ENCODE measurements at places on chromosomes 16 and 17.
A peak's percentile ranks its signal among the peaks of the same experiment; 100 is the strongest.

- DNase-seq = peak; percentile 71
Measured at GRCh38 chr16:14310519-14310991, 239.4 kb downstream of the MRTFB start.

DNA sequence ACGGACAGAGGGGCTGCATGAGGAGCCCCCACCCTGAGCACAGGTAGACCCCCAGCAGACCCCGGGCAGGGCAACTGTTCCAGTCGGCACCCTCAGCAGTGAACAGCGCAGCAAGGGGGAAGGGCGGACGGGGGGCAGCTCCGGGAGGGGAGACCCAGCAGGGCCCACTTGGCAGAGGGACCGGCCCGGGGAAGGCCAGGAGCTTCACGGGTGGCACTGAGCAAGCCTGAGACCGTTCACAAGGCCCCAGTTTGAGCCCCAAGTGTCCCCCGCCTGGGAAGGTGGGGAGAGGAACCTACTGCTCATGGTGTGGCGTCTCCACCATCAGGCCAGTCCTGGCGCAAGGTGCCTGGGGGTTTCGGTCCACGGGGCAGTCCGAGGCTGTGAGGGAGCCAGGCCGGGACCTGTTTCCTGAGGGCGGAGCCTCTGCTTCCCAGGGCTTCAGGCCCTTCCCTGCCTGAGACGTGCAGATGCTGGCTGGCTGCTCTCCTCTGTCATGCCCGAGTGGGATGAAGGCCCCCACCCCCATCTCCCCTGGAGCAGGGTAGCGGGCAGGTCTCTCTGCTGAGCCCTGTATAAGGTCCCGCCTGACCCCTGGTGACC lies 54.4 kb upstream of the GNG13 start:
- no peak for DNase-seq

DNA sequence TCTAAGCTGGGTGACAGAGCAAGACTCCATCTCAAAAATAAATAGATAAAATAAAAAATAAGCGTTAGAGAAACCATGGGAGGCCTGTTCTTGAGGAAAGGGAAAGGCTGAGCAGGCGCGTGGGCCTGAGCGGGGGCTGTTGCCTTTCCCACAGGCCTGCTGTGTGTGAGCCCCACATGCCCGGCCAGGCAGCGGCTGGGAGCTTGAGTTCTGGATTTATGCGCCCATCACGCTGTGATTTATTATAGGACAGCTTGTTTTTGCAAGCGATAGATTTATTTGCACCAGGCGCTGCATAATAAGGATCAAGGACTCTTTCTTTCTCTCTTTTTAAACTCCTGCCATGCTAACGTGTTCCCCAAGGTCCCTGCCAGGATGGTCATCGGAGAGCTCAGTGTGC lies 14.8 kb upstream of the WFDC1 start:
- no peak for DNase-seq

- DNase-seq = peak; percentile 83
Measured at GRCh38 chr17:2244545-2245525, 58.8 kb downstream of the SMG6 start.

GRCh38 chr17:40751065-40751464 lies 4.1 kb downstream of the KRT25 start:
- no peak for DNase-seq

DNA sequence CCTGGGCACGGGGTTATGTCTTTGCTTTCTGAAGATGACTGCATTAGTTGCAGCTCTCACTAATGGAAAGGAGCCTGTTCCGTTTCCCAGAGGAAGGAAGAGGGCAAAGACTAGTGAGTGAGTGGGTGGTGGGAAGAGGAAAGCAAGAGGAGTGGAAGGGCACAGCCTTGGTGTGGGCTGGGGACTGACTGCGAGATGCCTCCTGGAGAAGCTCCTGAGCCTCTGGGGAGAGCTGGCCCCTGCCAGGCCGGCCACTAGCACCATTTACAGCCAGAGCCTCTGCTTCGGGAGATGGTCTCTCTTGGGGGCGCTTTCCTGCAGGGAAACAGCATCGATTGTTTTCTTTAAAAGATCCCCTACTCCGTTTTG lies 825 bp upstream of the RHBDL3 start:
- no peak for DNase-seq

DNA sequence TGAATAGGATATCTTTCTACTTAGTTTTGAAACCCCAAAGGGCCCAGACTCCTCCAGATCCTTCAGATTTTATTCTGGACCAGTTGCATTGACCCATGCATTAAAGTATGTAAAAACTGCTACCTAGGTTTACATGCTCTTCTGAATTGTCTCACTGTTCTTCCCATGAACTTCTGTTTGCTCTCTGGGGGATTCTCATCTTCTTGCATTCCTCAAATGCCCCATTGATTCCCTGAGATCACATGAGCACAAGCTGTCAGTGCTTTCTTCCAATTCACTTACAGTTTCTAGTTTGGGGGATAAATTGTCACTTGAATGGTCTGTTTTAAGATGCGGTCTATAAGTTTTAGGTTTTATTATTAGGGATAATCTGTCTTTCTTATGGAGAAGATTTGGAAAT lies 188.9 kb upstream of the KIF2B start:
- DNase-seq = no peak

DNA sequence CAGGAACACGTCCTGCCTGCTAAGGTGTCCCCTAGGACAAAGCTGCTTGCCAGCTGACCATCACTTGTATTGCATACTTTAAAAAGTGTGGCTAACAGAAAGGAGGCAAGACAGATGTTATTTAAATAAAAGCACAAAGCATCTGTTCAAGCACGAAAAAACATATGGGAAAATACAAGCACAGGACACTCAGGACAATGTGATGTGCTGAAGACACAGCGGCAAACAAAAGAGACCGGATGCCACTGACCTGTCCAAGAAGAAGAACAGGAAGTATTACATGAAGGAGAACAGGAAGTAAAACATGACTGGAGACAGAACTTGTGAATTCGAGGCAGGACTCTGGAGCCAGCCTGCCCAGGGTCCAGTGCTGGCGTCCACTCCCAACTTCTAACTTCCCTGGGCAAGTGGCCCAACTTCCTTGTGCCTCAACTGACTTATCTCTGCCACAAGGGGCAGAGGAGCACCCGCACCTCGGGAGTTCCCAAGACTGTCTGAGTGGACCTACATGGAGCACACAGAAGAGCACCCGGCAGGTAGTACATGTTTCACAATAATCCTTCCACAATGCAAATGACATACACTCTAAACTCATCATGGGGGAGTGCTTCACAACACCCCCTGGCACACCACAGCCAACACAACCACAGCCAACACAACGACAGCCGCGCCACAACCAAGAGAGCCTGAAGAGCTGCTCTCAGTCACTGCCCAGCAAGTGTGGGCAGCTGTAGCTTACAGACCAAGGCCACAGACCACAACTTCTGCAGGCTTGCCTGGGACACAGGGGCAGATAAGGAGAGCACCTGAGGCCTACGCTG lies 36.6 kb downstream of the ANKRD11 start:
- no peak for DNase-seq

DNA sequence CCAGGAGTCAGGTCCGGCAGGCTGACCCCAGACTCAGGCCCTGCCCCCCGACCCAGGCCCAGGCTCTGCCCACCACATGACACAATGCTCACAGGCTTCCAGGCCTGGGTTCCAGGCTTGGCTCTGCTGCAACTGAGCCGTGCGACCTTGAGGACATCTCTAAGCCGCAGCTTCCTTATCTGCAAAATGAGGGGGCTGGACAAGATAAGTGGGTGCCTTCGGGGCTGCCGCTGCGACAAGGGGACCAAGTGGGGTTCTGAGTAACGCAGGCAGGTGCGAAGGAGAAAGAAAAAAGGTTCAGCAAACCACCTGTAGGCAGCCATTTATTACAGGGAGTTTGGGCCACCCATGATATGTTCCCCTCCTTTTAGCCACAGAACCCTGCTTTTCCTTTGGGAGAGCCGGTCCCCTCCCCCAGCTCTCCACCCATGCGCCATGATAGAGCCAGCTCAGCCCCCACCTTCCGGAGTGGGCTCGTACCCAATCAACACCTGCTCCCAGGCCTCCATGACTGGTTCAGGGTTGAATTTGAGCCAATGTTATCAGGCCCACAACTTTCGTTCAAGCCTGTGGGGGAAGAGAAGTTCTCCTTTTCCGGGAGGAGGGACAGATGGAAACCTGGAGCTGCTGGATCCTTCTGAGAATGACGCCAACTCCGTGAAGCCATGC lies 38.2 kb downstream of the RTN4RL1 start:
- DNase-seq = no peak

GRCh38 chr17:33596899-33597298 lies 303.8 kb upstream of the ASIC2 start:
- DNase-seq = no peak

GRCh38 chr16:54568906-54569807 lies 282.6 kb upstream of the IRX3 start:
- peak; percentile 32 for DNase-seq

DNA sequence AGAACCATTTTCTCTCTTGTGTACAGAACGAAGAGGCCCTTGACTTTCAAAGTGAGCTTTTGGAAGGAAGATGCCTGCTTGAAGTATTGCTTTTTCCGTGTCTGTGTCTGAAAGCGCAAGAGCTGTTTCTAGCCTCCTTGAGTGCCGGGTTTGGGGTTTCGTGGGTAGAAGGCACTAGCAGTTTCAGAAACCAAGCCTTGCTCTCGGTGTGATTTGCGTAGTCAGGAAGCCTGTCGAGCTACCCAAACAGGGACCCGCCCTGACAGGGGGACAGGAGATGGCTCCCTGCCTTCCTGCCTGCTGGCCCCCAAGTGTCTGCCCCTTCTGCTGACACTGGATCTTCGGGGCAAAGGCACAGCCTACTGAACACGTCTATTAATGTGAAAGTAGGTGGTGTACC lies 322.0 kb downstream of the MAF start:
- DNase-seq = no peak

- no peak for DNase-seq
Measured at GRCh38 chr16:27698266-27698665, 148.3 kb downstream of the KATNIP start.

DNA sequence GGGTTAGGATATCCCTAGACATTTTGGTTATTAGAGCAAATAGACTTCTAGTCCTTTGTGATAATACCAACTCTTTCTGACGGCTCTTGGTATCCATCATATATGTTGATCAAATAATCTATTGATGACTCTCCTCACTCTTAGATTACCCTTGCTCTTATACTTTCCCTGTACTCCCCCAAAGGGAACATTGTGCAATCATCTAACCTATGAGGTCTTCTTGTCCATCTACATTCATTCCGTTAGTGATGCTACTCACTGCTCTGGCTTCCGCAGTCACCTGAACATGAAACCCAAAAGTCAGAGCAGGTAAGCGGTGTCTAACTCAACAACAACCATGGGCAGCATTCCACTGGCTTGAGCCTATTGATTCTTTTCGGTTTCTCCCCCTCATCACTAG lies 223.7 kb upstream of the SALL1 start:
- DNase-seq = no peak

GRCh38 chr17:44272321-44272951 lies 4.5 kb upstream of the SLC4A1 start:
- DNase-seq = no peak

DNA sequence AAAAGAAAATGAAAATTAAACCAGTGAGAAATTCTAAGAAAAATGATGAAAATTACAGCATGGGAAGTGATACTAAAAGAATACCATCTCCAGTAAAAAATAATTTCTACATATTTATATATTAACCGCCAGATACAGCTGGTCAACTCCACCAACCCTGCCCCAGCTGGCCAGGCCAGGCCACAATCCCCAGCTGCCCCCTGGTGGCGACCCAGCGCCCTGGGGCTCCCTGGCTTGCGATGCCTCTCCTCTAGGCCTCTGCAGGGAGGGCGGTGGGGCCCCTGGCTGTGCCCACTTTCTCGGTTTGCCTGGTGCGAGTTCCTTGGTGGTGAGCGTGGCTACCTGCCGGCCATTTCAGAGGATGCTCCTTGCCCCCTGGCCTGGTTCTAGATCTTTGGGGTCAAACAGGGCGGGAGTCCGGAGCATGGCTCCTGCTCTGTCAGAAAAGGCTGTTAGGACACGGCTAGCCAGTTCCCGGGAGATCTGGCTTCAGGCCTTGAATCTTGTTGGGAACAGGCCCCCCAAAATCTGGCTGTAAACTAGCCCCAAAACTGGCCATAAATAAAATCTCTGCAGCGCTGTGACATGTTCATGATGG lies 14.5 kb downstream of the GLIS2 start:
- DNase-seq = peak; percentile 56

DNA sequence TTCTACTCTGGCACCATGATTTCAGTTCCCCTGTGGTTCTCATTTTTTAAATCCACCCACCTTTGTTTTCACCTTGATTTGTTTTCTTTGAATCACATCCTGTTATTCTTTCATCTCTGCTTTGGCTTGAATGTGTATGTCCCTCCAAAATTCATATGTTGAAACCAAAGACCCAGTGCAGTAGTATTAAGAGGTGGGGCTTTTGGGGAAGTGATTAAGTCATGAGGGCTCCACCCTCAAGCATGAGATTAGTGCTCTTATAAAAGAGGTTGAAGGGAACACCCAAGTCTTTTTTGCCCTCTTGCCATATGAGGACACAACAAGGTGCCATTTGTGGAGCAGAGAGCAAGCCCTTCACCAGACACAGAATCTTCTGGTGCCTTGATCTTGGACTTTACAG lies 382.3 kb downstream of the SLC39A11 start:
- no peak for DNase-seq

DNA sequence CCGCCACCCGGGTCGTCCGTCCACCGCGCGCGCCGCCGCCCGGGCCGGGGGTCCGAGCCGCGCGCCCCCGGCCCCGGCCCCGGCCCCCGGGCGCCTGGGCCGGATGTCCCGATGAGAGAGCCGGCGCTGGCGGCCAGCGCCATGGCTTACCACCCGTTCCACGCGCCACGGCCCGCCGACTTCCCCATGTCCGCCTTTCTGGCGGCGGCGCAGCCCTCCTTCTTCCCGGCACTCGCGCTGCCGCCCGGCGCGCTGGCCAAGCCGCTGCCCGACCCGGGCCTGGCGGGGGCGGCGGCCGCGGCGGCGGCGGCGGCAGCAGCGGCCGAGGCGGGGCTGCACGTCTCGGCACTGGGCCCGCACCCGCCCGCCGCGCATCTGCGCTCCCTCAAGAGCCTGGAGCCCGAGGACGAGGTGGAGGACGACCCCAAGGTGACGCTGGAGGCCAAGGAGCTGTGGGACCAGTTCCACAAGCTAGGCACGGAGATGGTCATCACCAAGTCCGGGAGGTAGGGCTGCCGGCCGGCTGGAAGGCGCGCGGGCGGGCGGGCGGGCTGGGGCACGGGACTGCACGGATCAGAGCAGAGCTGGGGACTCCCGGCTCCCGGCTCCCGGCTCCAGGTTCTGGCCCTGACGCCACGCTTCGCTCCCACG lies 548 bp downstream of the TBX2 start:
- DNase-seq = no peak

- DNase-seq = no peak
Measured at GRCh38 chr16:30030011-30030685, 923 bp downstream of the TLCD3B start.

- DNase-seq = no peak
Measured at GRCh38 chr17:57381498-57381897, 125.2 kb downstream of the MSI2 start.

GRCh38 chr17:82320956-82321927 lies 3.8 kb upstream of the CD7 start:
- DNase-seq = no peak

DNA sequence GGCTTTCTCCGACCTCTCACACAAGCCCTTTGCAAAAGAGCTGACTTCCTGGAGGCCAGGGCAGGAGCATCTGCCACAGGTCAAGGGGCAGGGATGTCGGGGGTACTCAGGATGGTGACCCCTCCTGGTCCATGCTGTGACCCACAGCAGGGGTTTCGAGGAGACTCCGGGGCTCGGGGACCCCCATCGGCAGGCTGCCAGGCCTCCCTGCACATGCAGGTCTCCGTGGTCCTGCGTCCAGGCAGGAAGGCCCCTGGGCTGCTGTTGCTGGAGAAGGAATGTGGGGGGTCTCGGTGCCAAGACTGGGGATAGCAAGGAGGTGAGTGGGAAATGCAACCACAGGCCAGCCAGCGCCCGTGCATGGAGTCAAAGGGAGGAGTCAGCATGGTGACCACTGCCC lies 11.6 kb downstream of the NATD1 start:
- DNase-seq = no peak
